Stimulated activated CD4-positive, alpha-beta T cell treated with anti-CD3 and anti-CD28 coated beads, Interleukin-12 subunit alpha, Interleukin-12 subunit beta, amount 100 ng/mL, for 4 hours (primary cell): ENCODE measurements at places on chromosomes 12 and 14.

GRCh38 chr14:50831726-50832168, 785 bp upstream of the NIN start:
- no peak for DNase-seq

GRCh38 chr14:64364907-64365306, 23.2 kb upstream of the MTHFD1 start:
- DNase-seq = no peak

DNA sequence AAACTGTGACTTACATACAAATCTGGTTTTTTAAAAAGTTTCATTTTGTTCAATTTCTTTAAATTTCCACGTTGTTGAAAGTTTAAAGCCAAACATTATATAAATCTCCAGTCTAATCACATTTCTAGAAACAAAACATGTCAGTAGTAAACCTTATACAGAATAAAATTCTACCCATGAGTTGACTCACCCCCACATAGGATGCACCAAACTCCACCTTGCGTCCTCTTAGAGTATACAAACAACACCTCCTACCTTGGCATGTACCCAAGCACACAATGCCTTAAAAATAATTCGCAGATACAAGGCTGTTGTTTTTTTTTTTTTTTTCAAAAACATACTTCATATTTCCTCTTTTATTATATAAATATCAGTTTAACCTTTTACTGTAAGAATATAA, 3.3 kb downstream of the FBXL14 start:
- no peak for DNase-seq

DNA sequence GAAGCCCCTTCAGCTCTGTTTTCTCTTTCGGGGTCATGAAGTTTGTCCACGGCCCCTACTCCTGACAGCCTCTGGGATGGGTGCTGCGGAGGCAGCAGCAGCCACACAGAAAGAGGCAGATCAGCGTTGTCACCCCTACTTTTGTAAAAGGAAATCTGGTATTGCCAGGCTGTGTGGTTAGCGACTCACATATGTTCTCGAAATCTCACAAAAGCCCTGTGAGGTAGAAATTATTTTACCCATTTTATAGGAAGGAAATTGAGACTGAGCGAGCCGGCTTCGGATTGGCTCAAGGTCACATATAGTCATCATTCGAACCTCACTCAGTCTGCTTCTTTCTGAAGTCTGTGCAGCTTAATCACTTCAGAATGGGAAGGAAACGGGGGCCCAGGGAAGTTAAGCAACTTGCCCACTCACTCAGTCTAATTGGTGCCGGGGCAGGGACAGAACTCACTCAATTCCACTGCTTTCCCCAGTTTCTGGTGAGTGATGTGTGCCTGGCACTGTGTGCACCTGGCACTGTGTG, 1.1 kb upstream of the CKAP4 start:
- peak; percentile 41 for DNase-seq

GRCh38 chr12:69633061-69633460, 22.4 kb upstream of the LRRC10 start:
- no peak for DNase-seq

- no peak for DNase-seq
These were observed 1.7 kb upstream of the SLC25A29 start for GRCh38 chr14:100307766-100308426.

DNA sequence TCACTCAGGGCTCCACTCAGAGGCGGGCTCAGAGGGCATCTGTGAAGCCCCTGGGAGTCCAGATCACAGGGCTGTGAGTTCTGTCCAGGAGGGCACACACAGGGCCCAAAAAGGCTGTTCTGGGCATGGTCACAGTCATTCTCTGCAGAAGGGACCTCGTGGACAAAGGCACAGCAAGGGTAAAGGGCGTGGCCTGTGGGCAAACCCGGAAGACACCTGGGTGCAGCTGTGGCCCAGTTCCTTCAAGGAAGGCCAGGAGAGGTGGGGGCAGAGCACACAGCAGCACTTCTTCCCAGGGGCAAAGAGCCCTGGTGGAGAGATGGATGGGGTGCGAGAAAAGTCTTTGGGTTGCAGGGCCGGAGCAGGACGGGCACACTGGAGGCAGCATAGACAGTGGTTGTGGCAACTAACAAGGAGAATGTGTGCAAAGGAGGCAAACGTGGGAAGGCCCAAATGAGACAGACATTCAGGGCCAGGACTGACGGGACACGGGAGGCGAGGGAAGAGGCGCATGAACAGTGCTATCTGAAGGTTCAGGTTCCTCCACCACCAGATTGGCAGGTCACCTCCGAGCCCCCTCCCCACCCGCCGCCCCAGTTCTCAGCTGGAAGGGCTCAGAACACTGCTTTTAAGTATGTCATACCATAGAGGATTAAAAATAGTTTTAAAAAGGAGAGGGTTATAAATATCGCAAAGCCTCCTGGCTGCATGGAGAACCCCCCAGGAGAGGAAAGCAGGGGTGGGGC, 8.9 kb downstream of the CLMN start:
- DNase-seq = no peak

DNA sequence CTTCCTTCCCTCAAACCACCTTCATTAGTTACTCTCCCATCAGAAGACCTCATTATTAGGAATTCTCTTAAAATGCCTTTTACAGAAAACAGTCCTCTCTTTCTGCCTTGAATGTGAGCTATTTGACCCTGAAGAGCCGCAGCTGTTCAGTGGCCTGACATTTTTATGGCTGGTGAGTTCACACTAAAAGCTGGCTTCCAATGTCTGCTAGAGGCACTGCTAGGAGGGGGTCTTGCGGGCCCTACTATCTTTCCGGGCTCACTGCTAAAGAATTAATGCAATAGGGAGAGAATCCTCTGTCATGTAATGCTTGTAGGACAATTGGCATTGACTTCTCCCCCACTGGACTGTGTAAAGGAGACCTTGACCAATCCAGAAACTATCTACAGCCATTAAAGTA, 87.7 kb downstream of the GPR135 start:
- no peak for DNase-seq

DNA sequence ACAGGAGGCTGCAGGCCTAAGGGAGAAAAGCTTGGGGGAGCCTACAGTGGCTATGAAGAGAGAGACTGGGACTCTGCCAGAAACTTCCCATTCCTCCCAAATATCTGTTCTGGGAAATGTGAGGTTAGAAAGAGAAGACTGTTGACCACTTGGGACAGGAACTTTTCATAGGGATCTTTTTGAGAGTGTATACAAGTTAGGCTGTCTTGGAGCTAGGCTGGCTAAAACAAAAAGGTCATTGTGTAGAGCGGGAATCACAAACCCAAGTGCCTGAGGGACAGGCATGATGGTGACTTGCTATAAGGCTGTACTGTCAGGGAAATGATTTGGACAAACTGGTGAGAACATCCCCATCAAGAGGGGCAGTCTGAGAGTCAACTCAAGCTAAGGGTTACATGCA, 175.1 kb downstream of the GRIP1 start:
- no peak for DNase-seq

GRCh38 chr12:98821866-98822265, 176.8 kb downstream of the APAF1 start:
- DNase-seq = no peak

- DNase-seq = no peak
These were observed 22.1 kb downstream of the MTHFD1 start for GRCh38 chr14:64410084-64410774.

DNA sequence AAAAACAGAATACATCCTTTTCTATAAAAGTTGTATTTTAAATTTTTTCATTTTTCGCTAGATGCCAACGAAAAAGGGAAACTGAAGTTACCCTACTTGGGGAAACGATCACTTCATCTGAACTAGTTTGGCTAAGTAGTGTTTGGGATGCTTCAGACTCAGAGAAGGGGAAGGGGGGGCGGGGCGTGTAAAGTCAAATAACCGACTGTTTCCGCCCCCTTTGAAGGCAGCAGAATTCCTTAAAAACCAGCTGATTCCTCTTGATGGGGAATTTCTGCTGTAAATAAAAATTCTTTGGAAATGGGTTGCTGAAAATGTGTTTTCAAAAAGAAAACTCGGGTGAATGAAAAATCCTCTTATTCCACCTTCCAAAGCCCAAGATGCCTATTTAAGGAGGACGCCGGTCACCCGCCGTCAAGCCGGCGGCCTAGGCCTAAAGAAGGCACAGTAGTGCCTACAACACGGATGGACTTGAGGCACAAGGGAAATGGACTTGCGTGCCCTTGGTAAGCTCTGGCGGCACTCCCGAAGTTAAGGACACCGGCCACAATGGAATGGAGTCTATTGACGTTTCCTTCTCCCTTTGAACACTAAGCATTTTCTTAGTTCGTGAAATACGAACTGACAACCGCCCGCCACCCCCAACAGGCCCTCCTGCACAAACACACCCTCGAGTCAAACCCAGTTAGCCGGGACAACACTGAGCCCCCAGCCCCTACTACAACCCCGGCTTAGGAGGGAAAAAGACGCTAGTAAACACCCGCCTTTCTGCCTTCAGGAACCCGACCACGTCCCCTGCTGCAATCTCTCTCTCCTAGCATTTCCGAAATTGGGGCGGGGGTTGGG, 1.9 kb downstream of the ATXN2 start:
- DNase-seq = no peak

- DNase-seq = no peak
These were observed 338.5 kb upstream of the FKBP4 start for GRCh38 chr12:2456122-2456812.

- DNase-seq = no peak
These were observed 46.2 kb upstream of the MED13L start for GRCh38 chr12:116323406-116324386.

DNA sequence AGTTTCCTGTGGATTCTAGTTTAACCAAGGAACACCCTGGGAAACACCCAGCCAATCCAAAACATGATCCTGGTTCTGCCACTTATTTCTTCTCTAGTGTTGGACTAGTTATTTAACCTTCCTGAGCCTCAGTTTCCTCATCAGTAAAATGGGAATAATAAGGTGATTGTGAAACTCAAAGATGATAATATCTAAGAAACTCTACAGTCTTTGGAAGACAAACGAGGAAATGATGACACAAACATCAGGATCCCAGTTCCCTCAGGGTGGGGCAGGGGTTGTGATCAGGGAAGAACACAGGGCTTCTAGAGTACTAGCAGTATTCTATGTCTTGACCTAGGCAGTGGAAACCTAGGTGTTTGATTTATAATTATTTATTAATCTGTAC, 18.1 kb upstream of the TMEM106C start:
- DNase-seq = no peak

GRCh38 chr14:54854181-54854580, 48.4 kb downstream of the GCH1 start:
- no peak for DNase-seq

DNA sequence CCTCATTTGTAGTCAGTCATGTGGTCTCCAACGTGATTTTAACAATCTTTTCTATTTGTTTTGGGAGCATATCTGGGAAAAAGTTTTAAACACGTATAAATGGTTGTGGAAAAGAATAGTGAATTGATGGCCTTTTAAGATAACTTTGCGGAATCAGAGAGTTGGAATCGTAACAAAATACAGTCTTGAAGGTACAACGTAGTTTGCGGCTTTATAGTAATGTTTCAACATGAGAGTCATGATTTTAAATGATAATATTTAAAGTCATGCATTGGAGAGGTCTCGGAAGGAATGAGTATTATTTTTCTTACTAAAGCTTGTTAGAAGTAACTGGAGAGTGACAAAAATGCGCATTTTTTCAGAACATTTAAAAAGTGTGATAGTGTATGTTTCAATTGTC, 1.6 kb downstream of the AEBP2 start:
- no peak for DNase-seq
